HT1080 (cell line): ENCODE measurements at places on chromosomes 5 and 9. TPM values are rescaled to one million over a fixed set of nuclear protein-coding genes. Genes with fewer than 3 reads are reported as not detected.

GRCh38 chr9:36938617-36939016 lies 95.5 kb downstream of the PAX5 start:
- DNase-seq, result no peak

- DNase-seq, result peak; percentile 24
Observed at GRCh38 chr5:67989456-67989855, 226.1 kb upstream of the PIK3R1 start.

DNA sequence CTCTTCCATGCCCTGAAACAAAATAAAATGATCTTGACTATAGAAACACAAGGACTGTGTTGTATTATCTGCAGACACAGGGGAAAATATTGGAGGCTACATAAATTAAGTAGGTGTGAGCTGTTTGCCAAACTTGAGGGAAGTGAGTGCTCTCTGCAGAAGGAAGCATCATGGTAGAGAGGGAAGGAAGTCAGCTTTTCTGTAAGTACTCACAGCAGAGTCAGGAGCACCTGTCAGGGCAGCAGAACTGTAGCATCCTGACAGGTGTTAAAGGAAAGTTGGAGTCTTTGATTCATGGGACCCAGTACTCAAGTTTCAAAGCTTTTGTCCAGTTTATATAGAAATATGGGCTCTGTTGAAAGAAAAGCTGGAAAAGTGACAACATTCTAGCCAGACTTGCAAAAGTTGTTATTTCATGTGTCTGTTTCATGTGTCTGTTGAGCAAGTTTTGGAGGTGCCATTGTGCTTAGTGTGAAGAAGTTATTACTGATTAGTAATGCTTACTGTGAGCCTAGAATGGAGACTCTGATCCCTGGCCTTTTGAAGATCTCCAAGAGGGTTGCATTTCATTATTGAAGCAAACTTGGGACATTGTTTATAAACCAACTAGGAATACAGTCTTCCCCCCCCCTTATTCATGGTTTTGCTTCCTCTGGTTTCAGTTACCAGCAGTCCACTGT lies 194.7 kb downstream of the SPATA31D1 start:
- no peak for DNase-seq

- no peak for DNase-seq
Observed at GRCh38 chr5:137933491-137933911, 44.2 kb downstream of the PKD2L2 start.

DNA sequence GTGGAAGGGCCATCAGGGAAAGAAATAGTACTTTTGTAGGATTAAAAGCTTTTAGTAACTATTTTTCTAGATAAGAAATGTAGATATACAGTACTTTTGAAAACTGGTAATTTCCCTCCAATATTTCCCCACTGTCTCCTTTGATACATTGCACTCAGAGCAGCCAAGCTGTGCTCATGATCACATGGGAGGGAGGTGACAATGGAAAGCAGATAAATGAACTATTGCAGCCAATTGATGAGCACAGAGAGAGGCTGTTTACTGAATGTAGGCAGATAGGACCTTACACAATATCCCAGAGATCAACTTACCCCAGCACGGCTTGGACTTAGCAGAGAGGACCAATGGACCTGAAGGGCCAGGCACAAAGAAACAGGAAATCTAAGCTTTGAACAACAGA lies 178.0 kb upstream of the NREP start:
- no peak for DNase-seq

DNA sequence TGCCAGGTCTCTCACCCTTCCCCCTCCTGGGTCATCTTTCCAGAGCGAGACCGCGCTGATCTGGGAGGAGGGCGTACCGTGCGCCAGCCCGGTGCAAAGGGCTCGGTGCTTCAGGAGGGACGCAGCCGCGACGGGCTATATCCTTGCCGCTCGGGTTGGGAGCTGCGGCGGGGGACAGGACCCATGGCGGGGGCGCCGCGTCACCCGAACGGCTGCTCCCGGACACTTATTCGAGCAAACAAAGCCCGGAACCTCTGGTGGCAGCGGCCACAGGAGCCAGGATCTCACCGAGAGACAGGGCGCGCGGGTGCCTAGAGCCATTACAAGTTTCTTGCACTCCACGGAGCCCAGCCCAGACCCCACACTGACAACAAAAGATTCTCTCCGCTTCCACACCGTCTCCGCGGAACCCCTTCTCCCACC lies 1.3 kb downstream of the SEMA6A start:
- DNase-seq, result no peak

DNA sequence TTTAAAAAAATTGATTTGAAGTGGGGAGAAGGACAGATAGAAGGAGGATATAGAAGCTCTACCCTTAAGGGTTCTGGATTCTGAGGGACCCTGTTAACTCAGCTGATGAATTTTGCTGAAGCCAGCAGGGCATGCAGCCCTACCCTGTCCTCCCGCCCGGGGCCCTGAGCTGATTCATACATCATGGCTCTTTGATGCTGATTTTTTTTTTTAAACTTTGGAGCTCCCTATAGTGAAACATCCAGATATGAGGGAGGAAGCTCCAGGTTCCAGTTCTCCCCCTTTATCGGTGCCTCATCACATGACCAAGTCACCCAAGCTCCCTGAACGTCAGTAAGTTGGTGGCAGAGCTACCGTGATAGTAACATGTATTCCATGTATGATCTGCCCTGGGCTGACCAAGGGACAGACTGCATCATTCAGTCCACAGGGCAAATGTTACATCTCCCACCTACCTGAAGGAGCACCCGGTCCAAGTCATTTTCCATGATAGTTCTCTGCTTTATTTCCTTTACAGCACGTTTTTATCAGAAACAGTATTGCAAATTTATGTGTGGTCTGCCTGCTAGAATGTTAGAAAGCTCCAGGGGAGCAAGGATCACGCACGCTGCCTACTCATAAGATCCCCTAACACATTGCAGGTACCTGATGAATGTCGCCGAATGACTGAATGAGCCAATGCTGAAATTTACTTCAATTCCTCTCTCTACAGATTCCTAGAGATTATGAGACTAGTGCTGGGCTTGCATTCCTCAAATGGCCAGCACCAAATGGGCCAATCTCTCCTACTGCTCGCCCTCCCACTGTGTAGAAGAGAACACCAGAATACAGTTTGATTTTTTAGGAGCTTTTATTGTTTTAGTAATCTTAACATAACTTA lies 25.9 kb downstream of the SPARC start:
- DNase-seq, result peak; percentile 67

GRCh38 chr5:5421149-5421960 lies 1.1 kb upstream of the ICE1 start:
- no peak for DNase-seq

GRCh38 chr9:109940561-109940960 lies 160.6 kb downstream of the PALM2AKAP2 start:
- peak; percentile 26 for DNase-seq

- DNase-seq, result no peak
Observed at GRCh38 chr5:7871653-7872052, 2.7 kb downstream of the MTRR start.

DNA sequence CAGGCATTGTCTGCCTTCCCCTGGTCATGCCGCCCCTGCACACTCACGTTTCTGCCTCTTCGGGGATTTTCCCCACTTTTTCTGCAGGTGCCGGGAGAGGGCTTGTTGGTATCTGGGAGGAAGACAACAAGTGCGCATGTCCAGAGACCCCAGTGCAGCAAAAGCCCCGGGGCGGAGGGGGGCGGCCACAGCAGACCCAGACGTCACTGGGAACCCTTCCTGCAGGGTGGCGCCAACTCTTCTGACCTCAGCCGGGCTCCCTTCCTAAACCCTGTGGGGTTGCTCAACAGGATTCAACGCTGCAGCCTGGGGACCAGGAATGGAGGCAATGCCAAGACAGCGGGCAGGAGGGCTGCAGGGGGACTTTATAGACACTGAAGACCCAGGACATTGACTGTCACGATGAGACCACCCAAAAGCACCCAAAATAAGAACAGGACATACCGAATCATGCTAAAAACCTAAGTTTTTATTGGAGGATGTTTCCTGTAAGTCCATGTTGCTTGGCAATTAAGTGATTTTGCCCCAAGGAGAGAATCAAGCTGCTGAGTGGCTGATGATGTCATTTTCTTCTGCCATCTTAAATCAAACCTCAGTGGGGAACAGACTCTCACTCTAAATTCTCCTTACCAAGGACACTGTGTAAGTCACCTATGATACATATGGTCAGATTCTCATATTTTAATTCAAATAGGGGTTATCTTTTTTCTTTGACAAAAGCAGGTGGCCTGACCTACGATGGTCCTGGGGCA lies 62.9 kb upstream of the SIMC1 start:
- DNase-seq, result no peak

Gene GPR151
- not detected in 2 replicates for total RNA-seq
